Tongue (tissue), 3 donors: ENCODE measurements at places on chromosomes 7 and 10. TPM values are rescaled to one million over a fixed set of nuclear protein-coding genes. Genes with fewer than 3 reads are reported as not detected.

UNC5B gene
- total RNA-seq: 7.1 TPM

SAMD9L gene
- total RNA-seq: 11.8 TPM

TFEC gene
- 1.5 TPM for total RNA-seq

SEMA3D gene
- 18.1 TPM for total RNA-seq

PLEKHS1 gene
- total RNA-seq: 1.4 TPM

FRAT1 gene
- total RNA-seq: 1.6 TPM

CALML5 gene
- total RNA-seq: 0.41 TPM

WASHC2C gene
- 59.0 TPM for total RNA-seq

H2BK1 gene
- total RNA-seq: not detected

COL17A1 gene
- 130 TPM for total RNA-seq

EIF4H gene
- 219 TPM for total RNA-seq

LRIT1 gene
- not detected for total RNA-seq

PRLHR gene
- total RNA-seq: not detected

VAX1 gene
- not detected for total RNA-seq

TMEM26 gene
- 7.4 TPM for total RNA-seq
